ENCODE measurements at places on chromosomes 4 and X.

- no peak overlapping the region for H3K4me3 ChIP-seq
- peaks cover 6% of the 10 kb centered on the region for H3K4me1 ChIP-seq
- H3K36me3 ChIP-seq = no peaks in the 10 kb centered on the region
- no peaks in the 10 kb centered on the region for H3K27me3 ChIP-seq
These were observed 90.0 kb downstream of the GATB start for GRCh38 chr4:151670843-151671242.

- H3K4me3 ChIP-seq = no peak overlapping the region
- no peaks in the 10 kb centered on the region for H3K4me1 ChIP-seq
- no peak overlapping the region for H3K27ac ChIP-seq
- no peaks in the 10 kb centered on the region for H3K27me3 ChIP-seq
- DNase-seq = no peak
These were observed 60.3 kb downstream of the LCORL start for GRCh38 chr4:17961249-17961648.

DNA sequence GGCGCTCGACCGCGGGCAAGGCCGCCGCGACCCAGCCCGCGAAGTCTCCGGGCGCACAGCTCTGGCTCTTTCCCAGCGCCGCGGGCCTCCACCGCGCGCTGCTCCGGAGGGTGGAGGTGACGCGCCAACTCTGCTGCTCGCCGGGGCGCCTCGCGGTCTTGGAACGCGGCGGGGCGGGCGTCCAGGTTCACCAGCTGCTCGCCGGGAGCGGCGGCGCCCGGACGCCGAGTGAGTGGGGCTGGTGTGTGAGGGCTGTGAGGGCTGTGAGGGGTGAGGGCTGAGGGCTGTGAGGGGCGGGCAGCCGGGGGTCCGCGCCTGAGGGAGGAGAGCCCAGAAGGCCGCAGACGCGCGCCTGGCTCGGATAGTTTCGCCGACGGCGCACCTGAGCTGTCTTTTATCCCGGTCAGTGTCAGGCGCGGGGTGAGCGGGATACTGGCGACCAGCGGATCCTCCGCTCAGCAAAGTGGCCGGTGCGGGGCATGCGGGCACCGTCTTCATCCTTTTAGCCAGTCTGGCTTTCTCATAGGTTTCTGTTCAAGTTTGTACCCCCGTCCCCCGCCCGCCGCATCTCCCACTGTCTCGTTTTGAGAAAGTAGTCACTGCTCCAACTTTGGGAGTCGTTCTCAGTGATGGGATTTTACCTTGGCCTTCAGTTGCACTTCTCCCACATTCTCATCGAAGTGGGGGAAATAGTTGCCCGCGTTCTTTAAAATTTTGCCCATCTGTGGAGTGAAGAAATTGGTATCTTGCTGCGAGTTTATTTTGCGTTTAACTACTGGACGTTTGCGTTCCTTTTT, 586 bp downstream of the HERC5 start:
- DNase-seq = no peak
- H3K4me3 ChIP-seq = peak overlapping the region; percentile 100
- peak overlapping the region; percentile 100 for H3K27ac ChIP-seq
- peaks cover 40% of the 10 kb centered on the region for H3K4me1 ChIP-seq
- peaks cover 7% of the 10 kb centered on the region for H3K27me3 ChIP-seq

DNA sequence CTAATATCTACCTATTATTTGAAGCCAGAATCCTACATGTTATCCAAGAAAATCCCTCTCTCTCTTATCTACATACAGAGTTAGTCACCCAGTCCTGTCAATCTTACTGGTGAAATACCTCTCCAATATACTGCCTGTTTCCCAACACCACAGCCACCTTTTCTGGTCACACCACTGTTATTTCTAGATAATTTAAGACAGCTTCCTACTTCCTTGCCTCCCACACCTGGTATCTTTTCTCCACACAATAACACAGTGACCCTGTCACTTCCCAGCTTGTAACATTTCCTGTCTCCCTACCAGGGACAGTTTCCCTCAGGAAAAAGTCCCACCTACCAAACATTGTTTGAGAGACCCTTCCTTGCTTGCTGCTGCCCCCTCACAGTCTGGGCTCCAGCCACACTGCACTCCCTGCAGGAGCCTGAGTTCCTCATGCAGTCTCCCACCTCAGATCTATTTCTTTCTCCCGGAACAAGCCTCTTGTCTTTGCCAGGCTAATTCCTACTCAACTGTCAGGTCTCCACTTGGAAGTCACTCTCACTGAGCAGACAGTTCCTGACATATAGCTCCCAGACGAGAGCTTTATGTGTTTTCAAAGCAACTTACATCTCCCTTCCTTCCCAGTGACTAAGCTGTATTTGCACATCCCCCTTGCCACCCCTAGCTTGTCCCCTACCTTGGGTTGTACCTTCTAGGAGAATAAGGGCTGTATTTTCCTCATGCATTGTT, 73.6 kb upstream of the QRFPR start:
- H3K27ac ChIP-seq = no peak overlapping the region
- no peak for DNase-seq
- H3K4me3 ChIP-seq = no peak overlapping the region
- no peaks in the 10 kb centered on the region for H3K36me3 ChIP-seq
- H3K27me3 ChIP-seq = peaks cover 26% of the 10 kb centered on the region

DNA sequence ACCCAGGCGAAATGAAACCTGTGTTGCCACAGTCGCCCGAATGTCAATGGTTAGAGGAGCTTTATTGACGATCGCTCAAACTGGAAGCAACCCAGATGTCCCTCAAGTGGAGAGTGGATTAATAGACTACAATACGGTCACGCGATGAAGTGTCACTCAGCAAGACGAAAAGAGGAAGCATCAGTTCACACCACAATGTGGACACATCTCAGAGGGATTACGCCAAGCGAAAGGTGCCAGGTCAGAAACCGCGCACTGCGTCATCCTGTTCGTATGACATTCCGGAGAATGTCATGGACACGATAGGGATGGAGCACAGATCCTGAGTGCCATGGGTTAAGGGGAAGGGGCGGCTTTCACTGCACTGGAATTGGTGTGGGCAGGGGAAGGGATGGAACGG, 111.7 kb downstream of the HMX1 start:
- no peaks in the 10 kb centered on the region for H3K27me3 ChIP-seq
- H3K27ac ChIP-seq = no peak overlapping the region
- DNase-seq = no peak

Measured in T-helper 2 cell treated with Interferon-gamma antibody and Interleukin-4, amounts not matched to agents 5 μg/mL and 100 μg/mL, for 36 hours (primary cell).